ENCODE measurements at places on chromosomes 4 and X. TPM values are rescaled to one million over a fixed set of nuclear protein-coding genes. Genes with fewer than 3 reads are reported as not detected.

Gene XKRX
- 0.63 TPM for polyA plus RNA-seq

Gene DCHS2
- 0.31 TPM for polyA plus RNA-seq

Gene H2BW2
- not detected for polyA plus RNA-seq

Gene SORCS2
- polyA plus RNA-seq: 0.20 TPM

Gene TMSB15A
- polyA plus RNA-seq: 3.5 TPM

Gene APBB2
- polyA plus RNA-seq: 7.9 TPM

Gene ANK2
- polyA plus RNA-seq: 3.1 TPM

Gene MAGEA2B
- polyA plus RNA-seq: not detected

Gene CYP2U1
- 1.1 TPM for polyA plus RNA-seq

Gene SHOX
- not detected for polyA plus RNA-seq

Gene CTAG1B
- not detected for polyA plus RNA-seq

Gene MAP9
- polyA plus RNA-seq: 2.4 TPM

Gene SMR3B
- not detected for polyA plus RNA-seq

Gene TRAM1L1
- 0.92 TPM for polyA plus RNA-seq

Gene NLGN4X
- polyA plus RNA-seq: 0.38 TPM

Gene ATG4A
- 10.1 TPM for polyA plus RNA-seq

Gene CXorf51B
- not detected for polyA plus RNA-seq

Gene PCDH18
- 1.3 TPM for polyA plus RNA-seq

Gene SMIM31
- polyA plus RNA-seq: 0.70 TPM

Gene BBS7
- polyA plus RNA-seq: 6.7 TPM

Gene AGTR2
- polyA plus RNA-seq: not detected

Gene PPP2R2C
- not detected for polyA plus RNA-seq

Gene FHDC1
- 4.3 TPM for polyA plus RNA-seq

Gene MMAA
- polyA plus RNA-seq: 6.2 TPM

Gene MAGEA4
- not detected for polyA plus RNA-seq

Gene STPG2
- polyA plus RNA-seq: 0.05 TPM

Gene COL25A1
- polyA plus RNA-seq: not detected

Gene FAM13A
- polyA plus RNA-seq: 13.3 TPM

Gene CENPVL2
- polyA plus RNA-seq: not detected

Gene TKTL2
- polyA plus RNA-seq: not detected

Gene SLC9B1
- not detected for polyA plus RNA-seq

All from stomach (tissue), 19 donors.